ENCODE measurements at places on chromosomes 2 and 18. TPM values are rescaled to one million over a fixed set of nuclear protein-coding genes. Genes with fewer than 3 reads are reported as not detected.

GRCh38 chr2:218849721-218850120, 9.9 kb upstream of the WNT6 start:
- no peak for DNase-seq

GRCh38 chr2:112979731-112980130, 1.9 kb downstream of the IL36G start:
- DNase-seq, result no peak

Gene ZDBF2
- 6.9 TPM for total RNA-seq

DNA sequence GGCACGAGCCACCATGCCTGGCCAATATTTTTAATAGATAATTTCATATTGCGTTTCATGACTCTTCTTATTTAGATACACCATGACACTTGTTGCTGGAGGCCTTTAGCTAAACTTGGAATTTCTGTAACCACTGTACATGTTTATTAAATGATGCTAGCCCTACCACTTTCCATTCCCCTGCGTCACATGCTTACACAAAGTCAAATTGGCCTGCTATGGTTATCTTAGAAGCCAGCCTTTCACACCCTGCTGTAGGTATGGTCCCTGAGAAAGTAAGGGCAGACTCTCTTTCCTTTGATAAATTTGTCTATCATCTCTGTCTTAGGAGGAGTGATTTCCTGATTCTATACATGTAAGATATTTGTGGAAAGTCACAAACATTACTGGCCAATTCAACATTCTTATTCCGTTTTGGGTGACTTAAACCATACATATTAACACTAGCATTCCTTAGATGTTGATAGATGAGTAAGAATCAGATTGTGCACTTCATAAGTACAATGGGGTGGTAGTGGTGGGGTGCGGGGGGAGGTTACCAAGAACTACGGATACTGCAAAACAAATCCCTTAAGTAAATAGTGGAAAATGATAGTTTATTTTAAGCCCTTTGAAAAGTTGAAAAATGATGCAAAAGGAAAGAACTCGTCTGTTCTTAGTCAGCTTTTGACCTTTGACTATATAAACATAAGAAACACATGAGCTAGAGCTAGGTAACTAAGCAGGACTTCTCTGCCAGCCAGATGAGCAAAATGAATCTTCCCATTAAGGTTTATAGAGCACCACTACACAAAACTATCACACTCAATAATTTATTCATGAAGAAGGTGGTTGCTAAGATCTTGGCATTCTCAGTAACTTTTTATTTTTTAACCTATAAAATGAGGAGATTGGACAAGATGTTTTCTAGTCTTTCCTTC, 7.9 kb upstream of the NDUFV2 start:
- DNase-seq, result no peak

Gene TMEM247
- not detected for total RNA-seq

DNA sequence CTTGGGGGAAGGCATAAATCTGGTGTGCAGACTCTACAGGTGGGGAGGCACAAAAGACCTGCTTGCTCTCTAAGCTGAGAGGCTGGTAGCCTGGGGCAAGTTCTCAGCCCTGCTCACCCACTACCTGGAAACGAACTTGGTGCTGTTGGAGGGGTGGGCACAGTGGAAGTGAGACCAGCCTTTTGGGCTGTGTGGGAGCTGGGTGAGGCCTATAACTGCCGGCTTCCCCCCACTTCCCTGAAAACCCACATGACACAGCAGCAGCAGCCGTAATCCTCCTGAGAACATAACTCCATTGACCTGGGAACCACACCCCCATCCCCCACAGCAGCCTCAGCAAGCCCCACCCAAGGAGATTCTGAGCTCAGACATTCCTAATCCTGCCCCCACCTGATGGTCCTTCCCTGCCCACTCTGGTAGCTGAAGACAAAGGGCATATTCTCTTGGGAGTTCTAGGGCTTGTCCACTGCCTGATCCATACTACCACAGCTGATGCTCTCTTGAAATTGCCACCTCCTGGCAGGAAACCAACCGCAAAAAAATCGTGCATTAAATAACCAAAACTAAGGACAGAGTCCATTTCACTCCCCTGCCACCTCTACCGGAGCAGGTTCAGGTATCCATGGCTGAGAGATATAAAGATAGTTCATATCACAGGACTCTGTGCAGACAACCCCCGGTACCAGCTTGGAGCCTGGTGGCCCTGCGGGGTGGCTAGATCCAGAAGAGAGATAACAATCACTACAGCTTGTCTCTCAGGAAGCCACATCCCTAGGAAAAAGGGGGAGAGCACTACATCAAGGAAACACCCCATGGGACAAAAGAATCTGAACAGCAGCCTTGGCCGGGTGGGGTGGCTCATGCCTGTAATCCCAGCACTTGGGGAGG, 178.1 kb downstream of the NDUFA10 start:
- no peak for DNase-seq

Gene CNDP1
- not detected for total RNA-seq

DNA sequence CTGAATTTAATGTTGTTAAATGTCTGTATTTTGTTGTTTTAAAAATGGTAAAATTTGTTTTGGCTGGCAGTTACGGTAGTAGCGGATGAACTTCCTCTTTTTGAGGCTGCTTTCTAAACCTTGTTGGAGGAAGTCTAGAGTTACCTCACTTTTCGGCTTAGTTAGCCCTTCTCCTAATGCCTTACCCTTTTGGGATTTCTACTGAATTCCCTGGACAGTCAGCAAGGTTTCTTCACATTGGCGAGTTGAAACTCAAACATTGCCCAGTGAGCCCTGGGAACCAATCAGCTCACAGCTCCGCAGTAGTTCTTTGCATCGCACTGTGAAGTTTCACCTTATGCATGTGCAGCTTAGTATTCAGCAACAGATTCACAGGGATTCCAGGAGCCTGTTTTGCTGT, 55.2 kb downstream of the TMEM247 start:
- DNase-seq, result no peak

Gene PROKR1
- not detected for total RNA-seq

GRCh38 chr18:5395860-5396448, 100.4 kb upstream of the ZBTB14 start:
- DNase-seq, result no peak

DNA sequence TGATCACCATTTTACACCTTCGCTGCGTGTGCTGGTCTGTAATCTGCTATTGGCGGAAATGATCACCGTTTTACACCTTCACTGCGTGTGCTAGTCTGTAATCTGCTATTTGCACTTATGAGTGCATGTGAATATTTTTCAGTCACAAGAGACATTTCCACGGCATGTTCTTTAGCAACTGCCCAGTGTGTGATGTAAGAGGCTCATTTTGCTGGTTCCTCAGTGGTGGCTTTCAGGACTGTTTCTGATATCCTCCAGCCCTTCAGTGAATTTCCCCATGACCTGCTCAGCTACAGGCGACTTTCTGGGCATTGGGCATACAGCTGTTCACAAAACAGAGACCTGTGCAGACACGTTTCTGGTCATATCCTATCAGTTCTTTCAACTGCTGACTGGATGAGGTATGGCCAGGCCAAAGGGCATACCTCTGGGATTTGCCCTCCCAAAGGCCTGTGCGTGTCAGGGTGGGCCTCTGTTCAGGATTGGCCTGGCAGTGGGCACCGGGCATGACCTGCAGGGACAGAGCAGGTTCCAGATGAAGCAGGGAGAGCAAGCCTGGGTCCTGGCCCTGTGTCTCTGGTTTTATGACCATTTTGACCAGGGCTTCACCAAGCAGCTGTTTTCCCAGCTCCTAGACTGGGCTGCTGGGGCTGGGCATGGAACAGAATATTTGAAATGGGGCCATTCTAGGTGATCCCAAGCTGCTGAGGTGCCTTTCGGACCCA, 521 bp upstream of the PROM2 start:
- no peak for DNase-seq

Measured in left lung (tissue), 14 donors.